Parietal lobe (tissue), 2 donors: ENCODE measurements at places on chromosomes 3 and 15. TPM values are rescaled to one million over a fixed set of nuclear protein-coding genes. Genes with fewer than 3 reads are reported as not detected.

The AADAC gene
- total RNA-seq = not detected

The PTX3 gene
- 7.5 TPM for total RNA-seq

The ITGB5 gene
- 19.7 TPM for total RNA-seq

The GPR149 gene
- 1.9 TPM for total RNA-seq

The SERINC4 gene
- not detected for total RNA-seq

The GOLGA8N gene
- 3.1 TPM for total RNA-seq

The GOLGA8S gene
- under 0.01 TPM for total RNA-seq
